ENCODE measurements at places on chromosomes 12 and 14. TPM values are rescaled to one million over a fixed set of nuclear protein-coding genes. Genes with fewer than 3 reads are reported as not detected.

DNA sequence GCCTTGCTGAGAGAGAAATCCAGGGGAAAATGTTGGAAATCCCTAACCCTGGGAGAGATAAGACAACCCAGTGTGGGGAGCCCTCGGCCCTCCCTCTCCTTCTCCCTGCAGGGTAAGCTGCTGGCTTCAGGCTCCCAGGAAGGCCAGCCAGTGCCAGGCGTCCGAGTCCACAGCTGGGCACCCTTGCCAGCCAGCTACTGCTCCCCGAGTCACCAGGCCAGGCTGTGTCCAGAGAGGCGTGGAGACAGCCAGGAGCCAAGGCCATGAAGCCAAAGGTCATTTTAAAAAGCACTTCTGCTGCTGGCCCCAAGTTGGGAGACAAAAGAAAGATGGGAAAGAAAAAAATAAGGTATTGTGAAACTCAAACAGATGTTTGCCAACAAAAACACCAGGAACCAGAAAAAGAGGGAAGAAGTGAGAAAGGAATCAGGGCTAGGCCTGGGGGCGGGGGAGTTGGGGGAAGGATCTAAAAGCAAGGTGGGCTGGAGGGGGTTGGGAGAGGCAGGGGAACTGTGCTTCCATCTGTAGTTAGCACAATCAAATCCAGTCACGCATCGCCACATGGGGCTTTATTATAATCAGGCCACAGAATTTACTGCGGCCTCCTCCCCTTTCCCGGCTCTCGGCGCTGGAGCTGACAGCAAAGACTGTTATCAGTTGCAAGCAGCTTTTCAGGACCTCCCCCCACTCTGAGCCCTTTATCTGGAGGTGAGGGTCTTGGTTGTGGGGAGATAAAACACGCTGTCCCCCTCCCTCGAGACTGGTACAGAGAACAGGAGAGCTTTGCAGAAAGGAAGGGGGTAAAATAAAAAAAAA lies 33.5 kb downstream of the RBM19 start:
- DNase-seq: no peak

Gene SSTR1
- 8.1 TPM for polyA plus RNA-seq

Gene MEG3
- 1,023 TPM for polyA plus RNA-seq

DNA sequence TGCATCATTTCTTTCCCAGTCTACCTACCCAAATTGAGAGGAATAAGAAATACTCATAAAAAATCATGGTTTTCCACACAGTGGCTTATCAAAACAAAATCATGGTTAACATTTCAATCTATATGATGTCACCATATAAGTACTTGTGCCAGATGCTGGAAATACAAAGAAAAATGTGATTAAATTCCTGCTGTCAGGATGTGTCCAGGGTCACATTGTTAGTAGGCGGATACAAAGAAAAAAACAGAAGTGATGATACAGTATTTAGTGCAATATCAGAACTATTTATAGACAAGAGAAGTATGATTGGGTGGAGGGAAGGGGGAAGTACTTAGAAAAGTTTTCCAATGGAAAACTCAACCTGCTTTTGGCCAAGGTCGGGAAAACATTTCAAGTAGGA lies 47.0 kb upstream of the OR6J1 start:
- DNase-seq: no peak

Gene ATL1
- 3.5 TPM for polyA plus RNA-seq

- no peak for DNase-seq
Measured at GRCh38 chr12:8913702-8914032, 642 bp upstream of the PHC1 start.

Gene CD27
- polyA plus RNA-seq: 0.30 TPM

All from pancreas (tissue), 10 donors.